ENCODE measurements at places on chromosomes 11 and 22. TPM values are rescaled to one million over a fixed set of nuclear protein-coding genes. Genes with fewer than 3 reads are reported as not detected.

DNA sequence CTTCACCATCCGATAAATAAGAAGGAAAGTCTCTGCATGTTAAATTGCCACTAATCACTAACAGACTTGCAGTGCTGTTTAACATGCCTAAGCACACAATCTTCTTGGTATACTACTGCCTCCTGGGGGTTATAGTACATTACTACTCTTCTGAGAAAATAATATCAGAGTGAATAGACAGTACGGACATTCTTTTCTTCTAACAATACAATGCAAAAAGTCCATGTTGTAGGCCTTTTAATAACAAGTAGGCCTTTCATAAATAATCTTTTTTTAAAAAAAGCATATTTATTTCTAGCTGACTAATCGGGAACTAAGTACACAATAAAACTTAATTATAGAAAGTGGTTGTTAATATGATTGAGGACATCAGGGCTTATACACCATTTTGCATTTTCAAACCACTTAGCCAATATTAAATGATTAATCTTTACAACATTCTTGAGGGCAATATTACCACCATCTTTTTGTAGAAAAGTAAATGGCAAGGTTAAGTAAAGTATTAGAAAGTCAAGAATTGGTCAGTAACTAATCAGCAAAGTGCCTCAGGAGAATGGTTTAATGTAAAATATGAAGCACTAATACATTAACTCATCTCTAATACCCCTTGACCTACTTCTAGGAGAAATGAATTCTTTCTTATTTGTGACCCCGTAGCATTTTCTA is 84.7 kb downstream of the TTC28 start:
- DNase-seq = no peak

GRCh38 chr11:61671527-61671926 is 8.7 kb upstream of the DAGLA start:
- no peak for DNase-seq

The TMEM151A gene
- total RNA-seq = not detected

GRCh38 chr11:78110351-78110750 is 29.1 kb downstream of the ALG8 start:
- no peak for DNase-seq

GRCh38 chr11:126336138-126336541 is 19.3 kb upstream of the ST3GAL4 start:
- DNase-seq = no peak

The ZNF280A gene
- total RNA-seq = not detected

The CCDC89 gene
- 0.79 TPM for total RNA-seq

The RIBC2 gene
- 0.71 TPM for total RNA-seq

The BCO2 gene
- 0.98 TPM for total RNA-seq

GRCh38 chr22:32444068-32444467 is 20.2 kb downstream of the BPIFC start:
- DNase-seq = no peak

The KRTAP5-2 gene
- not detected for total RNA-seq
